ENCODE measurements at places on chromosomes 4 and X.

DNA sequence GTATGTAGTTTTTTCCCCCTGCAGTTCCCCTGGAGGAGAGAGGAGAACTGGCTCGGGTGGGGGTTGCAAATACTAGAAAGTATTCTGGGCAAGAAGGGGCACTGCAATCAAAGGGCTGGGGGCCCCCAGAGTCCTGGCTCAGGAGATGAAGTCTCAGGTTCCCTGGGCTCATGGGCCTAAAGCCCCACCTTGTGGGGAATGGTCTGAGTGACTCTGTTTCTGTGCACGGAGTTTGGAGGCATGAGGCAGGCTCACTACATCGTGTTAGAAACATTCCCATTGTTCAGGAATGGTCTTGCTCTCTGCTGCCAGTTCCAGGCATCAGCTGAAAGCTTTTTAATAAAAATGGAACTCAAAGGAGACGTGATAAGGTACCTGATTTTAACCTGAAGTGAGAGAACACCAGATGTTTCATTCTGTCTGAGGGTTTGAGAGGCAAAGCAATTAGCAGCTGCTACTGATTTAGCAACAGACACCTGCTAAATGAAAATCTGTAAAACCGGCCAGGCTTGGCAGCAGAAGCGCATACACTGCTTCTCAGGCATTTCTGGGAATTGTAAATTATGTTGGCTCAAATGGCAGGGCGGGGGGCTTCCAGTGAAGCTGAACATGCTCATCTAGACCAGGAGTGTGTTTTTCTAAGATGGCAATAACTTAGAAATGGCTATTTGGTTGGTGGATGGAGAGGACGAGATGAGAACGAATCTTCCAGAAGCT lies 122.7 kb downstream of the TMEM164 start:
- peak; percentile 11 for DNase-seq

DNA sequence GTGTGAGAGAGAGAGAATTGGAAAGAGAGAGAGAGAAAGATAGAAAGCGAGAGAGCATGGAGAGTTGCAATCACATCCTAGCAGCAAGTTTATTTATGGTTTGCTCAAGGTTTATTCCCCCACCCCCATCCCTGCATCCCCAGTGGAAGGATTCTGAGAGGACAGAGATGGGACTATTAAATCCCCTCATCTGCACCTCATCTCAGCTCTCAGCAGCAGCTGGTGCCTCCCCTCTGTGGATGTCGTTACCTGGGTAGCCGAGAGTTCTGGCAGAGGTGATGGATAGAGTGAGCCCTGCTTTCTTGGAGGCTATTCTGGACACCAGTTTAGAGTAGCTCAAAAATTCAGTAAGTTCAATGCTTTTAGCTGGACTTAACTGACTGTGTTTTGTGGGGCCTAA lies 132.0 kb upstream of the RAI2 start:
- DNase-seq, result no peak

- peak; percentile 72 for DNase-seq
These were observed 43.2 kb downstream of the TMEM144 start for GRCh38 chr4:158253350-158253980.

DNA sequence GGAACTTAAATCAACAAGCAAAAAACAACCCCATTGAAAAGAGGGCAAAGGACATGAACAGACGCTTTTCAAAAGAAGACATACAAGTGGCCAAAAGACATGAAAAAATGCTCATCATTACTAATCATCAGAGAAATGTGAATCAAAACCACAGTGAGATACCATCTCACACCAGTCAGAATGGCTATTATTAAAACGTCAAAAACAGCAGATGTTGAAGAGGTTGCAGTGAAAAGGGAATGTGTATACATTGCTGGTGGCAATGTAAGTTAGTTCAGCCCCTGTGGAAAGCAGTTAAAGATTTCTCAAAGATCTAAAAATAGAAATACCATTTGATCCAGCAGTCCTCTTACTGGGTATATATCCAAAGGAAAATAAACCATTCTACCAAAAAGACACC lies 22.6 kb downstream of the RTL9 start:
- no peak for DNase-seq

DNA sequence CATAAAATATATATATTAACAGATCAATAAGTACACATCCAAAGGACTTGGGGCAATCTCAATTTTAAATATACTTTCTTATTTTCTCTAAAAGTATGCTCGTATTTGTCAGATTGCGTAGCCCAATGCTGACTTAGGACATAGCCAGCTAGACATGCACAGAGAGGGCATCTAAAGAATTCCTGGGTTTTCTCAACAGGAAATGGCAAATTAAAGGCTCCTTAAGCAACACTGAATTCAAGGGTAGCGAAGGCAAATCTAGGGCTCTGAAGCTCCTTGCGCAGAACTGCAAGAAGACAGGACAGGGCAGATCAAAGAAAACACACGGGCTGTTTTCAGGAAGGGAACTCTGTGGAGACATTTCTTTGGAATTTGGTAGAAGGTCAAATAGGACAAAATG lies 94.6 kb upstream of the FTHL17 start:
- no peak for DNase-seq

DNA sequence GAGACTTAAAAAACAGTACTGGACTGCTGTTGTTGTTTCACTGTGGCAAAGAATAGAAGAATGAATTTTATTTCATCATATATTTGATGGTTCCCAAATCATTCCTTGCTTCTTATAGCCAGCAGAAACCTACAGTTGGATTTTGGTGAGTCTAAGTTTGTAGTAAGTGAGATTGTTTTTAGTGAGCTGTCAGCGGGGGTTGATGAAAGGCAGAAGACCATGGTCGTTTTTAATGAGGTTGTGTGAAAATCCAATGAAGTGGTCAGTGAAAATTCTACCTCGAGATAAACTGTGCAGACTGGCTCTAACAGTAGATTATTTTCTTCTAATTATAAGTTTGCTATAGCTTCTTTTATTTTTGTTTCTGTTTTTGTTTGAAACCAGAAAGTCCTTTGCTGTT lies 36.2 kb downstream of the ANAPC4 start:
- no peak for DNase-seq

DNA sequence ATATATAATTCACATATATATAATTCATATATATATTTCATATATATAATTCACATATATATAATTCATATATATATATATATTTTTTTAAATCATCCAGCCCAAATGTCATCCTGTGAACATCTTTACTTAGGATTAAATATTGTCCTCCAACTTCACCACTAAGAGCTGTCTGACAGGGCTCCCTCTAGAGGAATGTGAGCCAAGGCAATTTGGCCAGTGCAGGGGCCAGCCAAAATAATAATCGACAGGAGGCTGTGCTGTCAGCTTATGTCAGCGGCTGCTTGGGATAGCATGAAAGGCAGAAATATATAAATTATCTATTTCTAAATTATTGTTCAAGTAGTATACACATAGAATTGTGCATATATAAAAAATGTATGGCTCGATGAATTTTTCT lies 29.5 kb downstream of the EGFL6 start:
- no peak for DNase-seq

- DNase-seq, result no peak
These were observed 246.2 kb downstream of the SCFD2 start for GRCh38 chr4:53119680-53120079.

- DNase-seq, result no peak
These were observed 104.0 kb downstream of the NEUROG2 start for GRCh38 chr4:112411781-112412550.

- no peak for DNase-seq
These were observed 24.8 kb downstream of the IL13RA1 start for GRCh38 chrX:118751950-118752783.

DNA sequence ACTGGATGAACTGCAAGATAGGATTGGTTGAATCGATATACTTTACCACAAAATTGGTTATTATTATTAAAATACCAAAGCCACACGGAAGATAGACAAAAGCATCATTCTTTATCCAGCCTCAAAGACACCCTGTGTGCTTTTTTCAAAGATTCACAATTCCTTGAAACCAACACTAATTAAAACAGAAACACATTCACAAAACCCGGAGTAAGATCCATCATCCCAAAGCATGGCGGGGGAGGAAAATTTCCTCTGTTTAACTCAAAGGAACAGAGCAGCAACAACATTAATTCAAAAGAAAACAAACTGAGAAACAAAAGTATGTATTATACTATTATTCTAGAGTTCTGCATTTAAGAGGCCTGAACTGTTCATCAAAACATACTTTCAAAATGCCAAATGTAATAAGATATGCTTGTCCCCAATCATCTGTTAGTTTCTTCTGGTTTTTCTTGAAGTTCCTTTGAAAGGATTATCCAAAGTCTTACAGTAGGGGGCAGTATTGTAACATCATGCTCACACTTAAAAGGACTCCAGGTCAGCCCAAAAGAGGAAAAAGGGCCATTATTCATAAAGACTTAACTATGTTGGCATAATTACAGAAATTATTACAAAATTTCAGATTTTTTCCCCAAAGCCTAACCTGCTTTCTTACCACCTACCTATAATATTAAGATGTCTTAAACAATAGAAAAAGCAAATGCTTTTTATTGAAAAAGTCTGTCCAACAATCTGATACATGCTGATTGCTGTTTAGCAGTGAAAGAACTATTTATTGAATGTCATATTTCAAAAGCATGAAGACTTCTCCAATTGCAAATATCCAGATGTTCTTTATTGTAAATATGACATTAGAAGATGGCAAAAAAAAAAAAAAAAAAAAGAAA lies 168.7 kb downstream of the SCFD2 start:
- DNase-seq, result peak; percentile 72

- DNase-seq, result no peak
These were observed 111.9 kb downstream of the SORBS2 start for GRCh38 chr4:185700048-185700447.

DNA sequence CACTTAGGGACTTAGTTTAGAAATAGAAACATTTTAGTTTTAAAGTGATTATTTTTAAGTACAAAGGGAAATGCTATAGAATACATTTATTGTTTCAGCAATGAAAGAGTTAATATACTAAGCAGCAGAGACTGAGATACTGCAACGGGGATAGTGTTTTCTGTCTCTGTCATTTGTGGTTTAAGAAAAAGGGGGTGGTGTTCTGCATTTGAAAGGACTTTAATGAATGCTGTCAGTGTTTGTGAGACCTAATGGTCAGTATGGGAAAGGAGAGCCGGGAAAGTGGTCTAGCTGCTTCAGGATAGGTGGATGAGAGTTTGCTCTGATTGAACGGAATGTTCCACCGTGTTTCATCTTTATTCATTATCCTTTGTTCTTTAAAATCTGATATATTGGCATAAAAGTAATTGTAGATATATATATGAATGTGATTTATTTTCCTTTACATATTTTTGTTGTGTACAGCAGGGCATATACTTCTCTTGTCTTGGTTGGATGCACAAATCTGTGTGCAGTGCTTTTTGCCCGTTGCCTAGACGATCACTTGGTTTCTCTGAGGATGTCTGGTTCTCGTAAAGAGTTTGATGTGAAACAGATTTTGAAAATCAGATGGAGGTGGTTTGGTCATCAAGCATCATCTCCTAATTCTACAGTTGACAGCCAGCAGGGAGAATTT lies at the start of gene KLHL5:
KLHL5 (plus strand) TSS at position 139 of the 676 bp plus-strand sequence; CDS start at position 560, 421 bp downstream.
- no peak for DNase-seq

GRCh38 chrX:154458954-154459778 lies 1.1 kb downstream of the PLXNA3 start:
- peak; percentile 46 for DNase-seq

DNA sequence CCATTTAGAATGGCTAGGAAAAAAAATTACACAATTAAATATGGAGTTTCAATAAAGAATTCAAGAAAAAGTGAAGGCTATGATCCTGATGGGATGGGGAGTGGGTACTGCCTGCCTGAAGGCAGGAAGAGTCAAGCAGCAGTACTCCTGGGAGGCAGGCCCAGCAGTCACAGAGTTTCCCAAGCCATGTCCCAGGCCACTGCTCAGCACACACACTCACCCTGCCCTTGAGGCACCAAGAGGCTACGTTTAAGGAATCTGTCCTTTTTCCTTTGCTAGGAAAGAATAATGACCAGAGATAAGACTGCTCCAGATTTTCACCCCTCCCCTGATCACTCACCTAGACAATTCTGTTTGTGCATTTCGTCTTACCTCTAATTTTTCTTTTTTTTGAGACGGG lies 30.2 kb downstream of the MAP7D3 start:
- no peak for DNase-seq

GRCh38 chr4:89496851-89497250 lies 189.3 kb upstream of the GPRIN3 start:
- no peak for DNase-seq

DNA sequence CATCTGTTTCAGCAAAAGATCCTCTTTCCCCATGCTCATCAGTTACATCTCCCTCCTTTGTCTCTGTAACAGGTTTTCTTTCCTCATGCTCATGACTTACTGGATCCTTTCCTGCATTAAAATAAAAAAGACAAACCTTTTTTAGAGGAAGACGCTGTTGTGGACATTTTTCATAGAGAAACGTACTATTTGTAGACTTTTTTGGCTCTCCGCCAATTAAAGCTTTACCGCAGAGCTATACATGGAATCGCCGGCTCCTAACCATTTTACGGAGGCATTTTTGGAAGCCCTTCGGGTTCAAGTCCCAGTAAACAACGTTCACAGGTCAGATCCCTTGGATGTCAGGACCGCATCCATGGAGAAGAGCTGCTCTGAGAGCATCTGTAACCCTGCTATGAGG lies 1.3 kb downstream of the FAM9C start:
- DNase-seq, result no peak

GRCh38 chrX:123739474-123739873 lies 6.6 kb upstream of the THOC2 start:
- no peak for DNase-seq

DNA sequence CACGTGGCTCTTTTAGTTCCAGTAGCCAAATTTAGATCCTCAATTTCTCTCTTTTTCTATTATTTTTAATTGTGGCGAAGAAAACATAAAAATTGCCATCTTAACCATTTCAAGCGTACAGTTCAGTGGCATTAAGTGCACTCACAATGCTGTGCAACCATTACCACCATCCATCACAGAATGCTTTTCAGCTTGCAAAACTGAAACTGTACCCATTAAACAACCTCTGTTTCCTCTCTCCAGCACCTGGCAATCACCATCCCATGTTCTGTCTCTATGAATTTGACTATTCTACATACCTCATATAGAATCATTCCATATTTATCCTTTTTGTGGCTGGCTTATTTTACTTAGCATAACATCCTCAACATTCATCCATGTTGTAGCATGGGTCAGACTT lies 74.9 kb downstream of the METTL14 start:
- no peak for DNase-seq

GRCh38 chrX:154321594-154321993 lies 26.0 kb downstream of the TKTL1 start:
- DNase-seq, result peak; percentile 10

- no peak for DNase-seq
These were observed 301.8 kb downstream of the HNRNPD start for GRCh38 chr4:82071951-82072350.
